Activated T-helper 2 cell treated with anti-CD3 and anti-CD28 coated beads, Interferon-gamma antibody, Interleukin-2, Interleukin-4, amounts not matched to agents 10 μg/mL and 5 μg/mL and 100 μg/mL, durations not matched to agents 14 hours and 24 hours and 36 hours (primary cell): ENCODE measurements at places on chromosomes 3 and 15.
A peak's percentile ranks its signal among the peaks of the same experiment; 100 is the strongest.

DNA sequence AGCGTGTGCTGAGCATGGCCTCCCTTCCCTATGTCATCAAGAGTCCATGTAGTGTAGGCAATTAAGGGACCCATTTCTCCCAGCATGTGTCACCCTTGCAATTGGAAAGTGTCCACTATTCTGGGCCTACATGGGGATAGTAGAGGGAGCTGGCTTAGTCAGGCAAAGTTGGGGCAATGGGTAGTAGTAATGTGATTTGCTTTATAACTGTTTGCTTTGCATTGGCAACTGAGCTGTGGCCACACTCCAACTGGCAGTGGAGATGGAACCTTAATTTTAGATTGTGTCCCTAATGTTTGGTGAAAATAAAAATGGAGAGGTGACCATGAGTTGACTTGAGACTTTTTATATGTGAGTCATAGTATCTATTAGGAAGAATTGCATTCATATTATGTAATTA lies 97.7 kb upstream of the SAMMSON start:
- DNase-seq, result no peak

- DNase-seq, result no peak
Observed at GRCh38 chr3:179750720-179751328, 98.0 kb downstream of the USP13 start.

DNA sequence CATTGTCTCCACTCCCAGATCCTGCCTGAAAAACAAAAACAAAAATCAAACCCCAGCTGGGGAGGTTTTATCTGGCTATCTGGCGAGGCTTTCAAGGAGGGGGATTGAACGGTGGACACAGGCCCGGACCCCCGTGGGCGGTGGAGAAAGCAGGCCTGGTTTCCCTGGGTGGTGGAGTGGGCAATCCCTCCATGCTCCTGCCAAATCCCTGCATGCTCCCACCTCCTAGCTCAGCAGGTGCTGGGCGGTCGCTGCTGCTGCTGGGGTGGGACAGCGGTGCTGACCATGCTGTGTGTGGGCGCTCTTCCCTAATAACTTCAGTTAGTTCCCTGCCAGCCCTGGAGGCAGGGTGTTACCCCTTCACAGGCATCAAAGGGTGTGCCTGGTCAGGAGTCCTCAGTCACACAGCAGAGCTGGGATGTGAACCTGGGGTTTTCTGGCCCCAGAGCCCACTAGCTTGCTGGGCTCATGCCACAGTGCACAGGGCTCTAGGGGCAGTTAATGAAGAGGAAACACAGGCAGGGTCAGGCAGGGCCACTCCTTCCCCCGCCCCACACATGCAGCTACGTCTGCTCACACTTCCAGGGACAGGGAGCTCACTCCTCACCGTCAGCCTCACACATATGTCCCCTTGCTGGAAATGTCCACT lies 15.9 kb upstream of the PLXND1 start:
- no peak for DNase-seq

GRCh38 chr15:39438260-39438659 lies 142.6 kb upstream of the THBS1 start:
- DNase-seq, result no peak

- peak; percentile 11 for DNase-seq
Observed at GRCh38 chr3:67678665-67679064, 24.3 kb upstream of the SUCLG2 start.

GRCh38 chr3:72133329-72134011 lies 348.5 kb upstream of the PROK2 start:
- DNase-seq, result no peak

GRCh38 chr3:167350245-167350862 lies 29.7 kb downstream of the ZBBX start:
- no peak for DNase-seq

DNA sequence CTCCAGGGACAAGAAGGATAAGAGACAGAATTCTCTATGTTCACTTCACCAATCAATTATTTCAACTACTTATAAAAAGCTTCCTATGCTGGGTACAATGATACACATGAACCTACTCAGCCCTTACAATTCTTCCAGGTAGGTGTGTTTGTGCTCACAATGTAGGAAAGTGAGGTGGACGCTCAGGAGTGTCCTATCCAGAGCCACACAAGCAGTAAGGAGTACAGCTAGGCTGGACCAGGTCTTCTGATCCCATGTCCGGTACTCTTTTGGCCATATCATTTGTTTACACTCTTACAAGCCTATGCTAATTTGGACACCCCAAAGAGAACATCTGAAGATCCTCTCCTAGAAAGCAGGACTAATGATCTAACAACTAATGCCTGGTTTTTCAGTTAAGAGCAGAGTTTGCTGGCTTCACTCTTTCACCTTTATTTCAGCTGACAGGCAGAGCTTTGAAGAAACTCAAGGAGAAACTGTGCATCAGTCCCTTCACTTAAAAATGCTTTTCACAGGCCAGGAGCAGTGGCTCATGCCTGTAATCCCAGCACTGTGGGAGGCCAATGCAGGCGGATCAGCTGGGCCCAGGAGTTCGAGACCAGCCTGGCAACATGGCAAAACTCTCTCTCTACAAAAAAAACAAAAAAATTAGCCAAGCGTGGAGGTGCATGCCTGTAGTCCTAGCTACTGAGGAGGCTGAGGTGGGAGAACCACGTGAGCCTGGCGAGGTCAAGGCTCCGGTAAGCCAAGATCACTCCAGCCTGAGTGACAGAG lies 27.5 kb downstream of the IGF2BP2 start:
- DNase-seq, result no peak

DNA sequence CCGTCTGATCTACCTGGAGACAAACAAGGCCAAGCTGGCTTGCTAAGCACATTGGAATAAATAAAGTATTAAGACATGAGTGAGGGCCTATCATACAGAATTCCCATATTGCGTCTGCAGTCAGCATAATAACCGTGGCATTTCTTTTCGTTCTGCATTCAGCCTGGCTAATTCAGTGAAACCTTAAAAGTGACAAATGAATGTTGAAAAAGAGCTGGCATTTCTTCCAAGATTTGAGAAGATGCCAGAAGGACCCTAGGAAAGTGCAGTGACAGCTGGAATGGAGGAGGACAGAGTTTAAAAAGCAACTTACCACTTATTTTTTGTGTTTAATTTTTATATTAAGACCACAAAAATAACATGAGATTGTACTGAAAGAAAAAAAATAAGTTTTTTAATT lies 67.1 kb downstream of the SUCLG2 start:
- no peak for DNase-seq

GRCh38 chr3:117885011-117885441 lies 1149.6 kb downstream of the IGSF11 start:
- no peak for DNase-seq

DNA sequence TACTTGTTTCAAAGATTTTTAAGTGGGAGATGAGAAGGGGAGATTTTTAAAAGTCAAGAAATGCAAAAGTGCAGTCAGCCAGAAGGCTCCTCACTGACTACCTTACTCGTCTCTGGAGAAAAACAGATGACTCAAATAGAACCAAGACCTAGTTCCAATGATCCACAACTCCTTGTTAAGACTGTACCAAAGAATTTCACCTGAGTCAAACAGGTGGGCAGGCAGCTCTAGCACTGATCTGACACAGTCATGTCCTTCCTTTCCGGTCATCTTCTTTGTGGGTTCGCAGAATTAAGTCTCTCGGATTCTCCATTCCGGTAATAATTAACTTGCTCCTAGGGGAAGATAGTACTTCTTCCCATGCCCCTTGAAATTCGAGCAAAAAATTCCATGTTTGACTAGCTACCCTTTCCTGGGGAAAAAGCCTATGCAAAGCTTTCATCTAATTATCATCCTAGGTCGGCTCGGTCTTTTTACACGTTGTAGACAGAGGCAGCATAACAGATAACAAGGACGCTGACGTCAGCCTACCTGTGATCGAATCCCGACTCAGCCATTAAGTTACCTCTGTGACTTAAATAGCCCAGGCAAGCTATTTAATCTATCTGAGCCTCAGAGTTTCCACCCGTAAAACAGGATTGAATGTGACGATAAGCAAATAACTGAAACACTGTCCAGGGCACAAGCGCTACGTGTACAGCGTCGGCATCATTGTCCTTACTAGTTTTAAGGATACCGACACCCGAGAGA lies 758 bp downstream of the SELENOK start:
- peak; percentile 44 for DNase-seq

DNA sequence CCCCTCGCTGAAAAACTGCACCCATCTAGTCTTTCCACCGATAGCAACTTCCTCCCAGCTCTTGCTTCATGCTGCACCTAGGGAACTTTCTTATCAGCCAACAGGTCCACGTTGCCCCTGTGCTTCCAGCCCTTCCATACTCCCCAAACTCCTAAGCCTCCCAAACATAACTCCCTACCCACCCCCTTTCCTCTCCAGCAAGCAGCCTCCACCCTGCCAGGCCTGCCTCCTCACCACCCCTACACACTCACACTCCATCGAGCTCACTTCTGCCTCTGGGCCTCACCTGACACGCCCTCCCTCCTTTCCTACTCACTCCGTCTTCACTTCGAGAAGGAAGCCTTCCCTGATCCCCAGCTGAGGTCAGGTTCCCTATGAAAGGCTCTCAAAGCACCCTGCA lies 8.1 kb downstream of the INSYN1 start:
- DNase-seq, result no peak

GRCh38 chr15:101318839-101319238 lies 23.8 kb upstream of the SNRPA1 start:
- no peak for DNase-seq

- DNase-seq, result no peak
Observed at GRCh38 chr15:37898362-37898761, 36.1 kb upstream of the TMCO5A start.

DNA sequence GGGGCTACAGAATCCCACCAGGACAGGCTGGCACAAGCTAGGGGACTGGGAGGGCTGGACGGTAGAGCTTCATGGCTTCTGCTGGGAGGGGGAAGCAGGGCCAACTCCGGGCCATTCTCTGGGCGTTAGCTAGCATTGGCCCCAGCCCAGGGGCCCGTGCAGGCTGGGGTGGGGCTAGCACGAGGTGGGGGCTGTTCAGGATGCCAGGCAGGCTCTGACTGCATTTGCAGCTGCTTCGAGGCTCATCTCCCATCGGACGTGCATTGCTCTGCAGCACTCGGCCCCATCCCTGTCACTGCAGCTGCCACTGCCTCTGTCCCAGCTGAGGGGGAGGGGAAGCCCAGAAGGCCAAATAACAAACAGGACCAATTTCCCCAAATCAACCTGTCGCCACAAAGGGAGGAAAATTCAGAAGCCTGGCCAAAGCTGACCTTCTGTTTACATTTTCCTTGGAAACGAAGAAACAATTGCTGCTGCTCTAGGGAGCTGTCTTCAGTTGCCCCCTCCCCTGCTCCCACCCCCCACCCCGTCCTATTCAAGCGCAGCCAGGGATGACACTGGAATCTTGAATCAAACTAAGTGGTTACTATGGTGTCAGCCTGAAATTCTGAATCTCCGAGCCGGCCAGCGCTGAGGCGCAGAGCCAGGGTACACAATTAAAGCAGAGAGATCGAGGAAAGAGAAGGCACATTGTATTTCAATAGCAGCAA lies 138.8 kb upstream of the PRR20G start:
- DNase-seq, result no peak

- DNase-seq, result no peak
Observed at GRCh38 chr3:184341925-184342324, 4.5 kb downstream of the FAM131A start.

DNA sequence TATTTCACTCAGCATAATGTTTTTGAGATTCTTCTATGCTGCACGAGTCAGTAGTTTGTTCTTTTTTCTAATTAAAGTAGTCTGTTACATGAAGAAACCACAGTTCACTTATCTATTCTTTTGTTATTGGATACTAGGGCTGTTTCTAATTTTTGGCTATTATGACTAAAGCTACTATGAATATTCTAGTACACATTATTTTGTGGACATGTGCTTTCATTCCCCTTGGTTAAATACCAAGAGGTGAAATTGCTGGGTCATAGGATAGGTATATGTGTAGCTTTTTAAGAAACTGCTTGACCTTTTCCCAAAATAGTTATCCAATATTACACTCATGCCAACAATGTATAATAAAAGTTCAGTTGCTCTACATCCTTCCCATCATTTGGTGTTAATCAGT lies 8.9 kb downstream of the PDE8A start:
- no peak for DNase-seq
